ENCODE measurements at places on chromosomes 12 and 14.
A peak's percentile ranks its signal among the peaks of the same experiment; 100 is the strongest.

- no peak for DNase-seq
These were observed 6.7 kb downstream of the HOXC5 start for GRCh38 chr12:54039417-54040147.

DNA sequence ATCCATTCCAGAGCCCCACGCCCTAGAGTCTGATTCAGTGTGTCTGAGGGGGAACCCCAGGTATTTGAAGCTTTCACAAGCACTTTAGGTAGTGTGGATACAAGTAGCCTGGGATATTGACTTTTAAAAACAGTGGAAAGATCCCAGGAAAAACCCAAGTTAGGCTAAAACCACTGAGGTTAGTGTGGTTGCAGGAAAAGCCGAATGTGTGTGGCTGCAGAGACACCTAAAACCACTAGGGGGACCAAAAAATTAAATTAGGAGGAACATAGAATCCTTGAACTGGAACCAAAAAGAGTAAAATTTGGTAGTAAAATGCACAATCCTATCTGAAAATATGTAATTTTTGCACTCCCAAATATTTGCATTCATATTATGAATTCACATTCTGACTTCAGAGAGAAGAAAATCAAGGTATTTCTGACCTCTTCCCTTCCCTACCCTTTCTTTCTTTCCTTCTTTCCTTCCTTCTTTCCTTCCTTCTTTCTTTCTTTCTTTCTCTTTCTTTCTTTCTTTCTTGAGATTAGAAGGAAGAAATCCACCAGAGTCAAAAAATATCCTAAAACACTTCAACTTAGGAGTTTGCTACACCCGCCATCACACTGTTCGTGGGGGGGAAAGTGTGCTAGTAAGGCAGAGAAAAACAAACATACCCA lies 37.8 kb downstream of the SLCO1A2 start:
- no peak for DNase-seq

- DNase-seq, result no peak
These were observed 57.9 kb downstream of the MARK3 start for GRCh38 chr14:103443111-103443510.

DNA sequence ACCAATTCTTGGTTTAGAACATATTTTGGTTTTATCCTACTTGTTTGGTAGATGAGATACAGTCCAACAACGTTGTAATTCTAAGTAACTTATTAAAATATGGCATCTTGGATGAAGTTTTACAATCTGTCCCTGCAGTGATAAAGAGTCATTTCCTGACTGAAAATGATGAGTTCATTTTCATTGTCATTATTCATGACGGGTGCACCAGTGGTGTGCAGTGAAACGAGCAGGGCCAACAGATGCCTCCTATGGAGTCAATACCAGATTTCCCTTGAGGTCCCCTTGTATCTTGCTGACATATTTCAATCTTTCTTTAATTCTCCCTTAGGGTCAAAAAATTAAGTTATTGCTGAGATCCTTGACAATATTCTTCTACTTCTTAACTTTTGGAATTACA lies 438.5 kb downstream of the LRIG3 start:
- no peak for DNase-seq

DNA sequence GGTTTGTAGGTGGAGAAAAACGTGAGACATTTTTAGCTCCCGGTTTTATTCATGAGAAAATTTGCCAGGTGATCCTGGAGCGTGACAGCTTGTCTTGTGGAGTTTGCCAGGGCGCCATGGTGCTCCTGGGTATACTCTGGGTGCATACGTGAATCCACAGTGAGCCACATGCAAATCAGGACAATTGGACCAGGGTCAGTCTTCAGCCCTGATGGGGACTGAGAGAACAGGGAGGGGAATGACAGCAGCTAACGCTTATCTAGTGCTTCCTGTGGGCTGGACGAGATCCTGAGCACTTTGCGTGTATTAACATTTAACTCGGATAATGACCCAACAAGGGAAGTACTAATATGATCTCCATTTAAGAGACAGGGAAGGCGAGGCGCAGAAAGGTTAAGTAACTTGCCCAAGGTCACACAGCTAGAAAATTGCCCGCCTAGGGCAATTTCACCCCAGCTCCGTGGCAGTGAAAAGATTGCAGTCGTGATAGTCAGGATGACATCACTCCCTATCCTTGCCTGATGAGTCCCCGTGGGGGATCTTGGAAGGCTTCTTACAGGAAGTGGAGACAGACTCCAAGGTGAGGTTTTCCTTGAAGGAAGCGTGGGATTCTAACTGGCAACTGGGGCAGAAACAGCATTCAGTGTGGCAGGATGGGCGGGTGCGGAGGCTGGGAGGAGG lies 118.4 kb upstream of the NCOR2 start:
- no peak for DNase-seq

DNA sequence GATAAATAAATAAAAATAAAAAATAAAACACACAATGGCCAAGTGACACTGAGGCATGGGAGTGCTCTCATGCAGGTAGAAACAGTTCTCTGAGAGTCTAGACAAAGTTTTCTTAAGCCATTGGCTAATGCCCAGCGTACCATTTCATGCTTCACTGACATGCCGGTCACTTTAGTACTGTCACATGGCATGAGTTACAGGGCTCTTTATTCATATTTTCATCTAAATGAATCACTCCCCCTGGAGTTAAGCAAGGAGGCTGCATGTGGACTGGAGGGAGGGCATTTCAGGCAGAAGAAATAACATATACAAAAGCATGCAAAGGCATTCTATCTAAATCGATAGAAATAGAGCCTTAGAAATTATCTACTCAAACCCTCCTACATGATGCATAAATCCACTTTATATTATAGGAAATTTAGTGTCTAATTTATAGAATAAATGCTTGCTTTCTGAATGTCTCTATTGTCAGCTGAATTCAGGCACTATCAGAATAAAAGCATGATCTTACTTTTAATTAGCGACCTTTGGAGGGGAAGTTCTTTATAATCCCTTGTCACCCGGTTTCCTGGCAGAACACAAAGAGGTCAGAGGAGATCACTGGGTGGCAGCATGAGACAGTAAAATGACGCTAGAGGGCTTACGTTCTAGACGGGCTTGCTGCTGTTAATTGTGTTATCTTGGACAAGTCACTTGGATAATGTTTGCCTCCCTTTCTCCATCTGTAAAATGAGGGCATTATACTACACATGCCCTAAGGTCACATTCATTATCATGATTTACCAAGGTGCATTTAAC lies 17.5 kb downstream of the DYRK4 start:
- DNase-seq, result no peak

DNA sequence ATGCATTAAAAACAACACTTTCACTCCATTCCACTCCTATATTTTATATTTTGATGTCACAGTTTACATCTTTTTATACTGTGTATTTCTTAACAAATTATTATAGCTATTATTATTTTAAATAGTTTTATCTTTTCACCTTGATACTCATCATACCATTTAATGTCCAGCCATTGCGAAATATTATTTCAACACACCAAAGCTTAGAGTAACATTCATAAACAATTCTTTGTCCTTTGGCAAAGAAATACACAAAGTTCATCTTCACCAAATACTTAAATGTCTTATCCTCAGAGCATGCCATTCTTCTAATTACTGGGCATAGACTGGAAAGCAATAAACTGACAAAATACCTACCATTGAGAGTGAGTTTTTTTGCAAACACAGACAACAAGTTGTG lies 1963.4 kb upstream of the FLRT2 start:
- DNase-seq, result no peak

DNA sequence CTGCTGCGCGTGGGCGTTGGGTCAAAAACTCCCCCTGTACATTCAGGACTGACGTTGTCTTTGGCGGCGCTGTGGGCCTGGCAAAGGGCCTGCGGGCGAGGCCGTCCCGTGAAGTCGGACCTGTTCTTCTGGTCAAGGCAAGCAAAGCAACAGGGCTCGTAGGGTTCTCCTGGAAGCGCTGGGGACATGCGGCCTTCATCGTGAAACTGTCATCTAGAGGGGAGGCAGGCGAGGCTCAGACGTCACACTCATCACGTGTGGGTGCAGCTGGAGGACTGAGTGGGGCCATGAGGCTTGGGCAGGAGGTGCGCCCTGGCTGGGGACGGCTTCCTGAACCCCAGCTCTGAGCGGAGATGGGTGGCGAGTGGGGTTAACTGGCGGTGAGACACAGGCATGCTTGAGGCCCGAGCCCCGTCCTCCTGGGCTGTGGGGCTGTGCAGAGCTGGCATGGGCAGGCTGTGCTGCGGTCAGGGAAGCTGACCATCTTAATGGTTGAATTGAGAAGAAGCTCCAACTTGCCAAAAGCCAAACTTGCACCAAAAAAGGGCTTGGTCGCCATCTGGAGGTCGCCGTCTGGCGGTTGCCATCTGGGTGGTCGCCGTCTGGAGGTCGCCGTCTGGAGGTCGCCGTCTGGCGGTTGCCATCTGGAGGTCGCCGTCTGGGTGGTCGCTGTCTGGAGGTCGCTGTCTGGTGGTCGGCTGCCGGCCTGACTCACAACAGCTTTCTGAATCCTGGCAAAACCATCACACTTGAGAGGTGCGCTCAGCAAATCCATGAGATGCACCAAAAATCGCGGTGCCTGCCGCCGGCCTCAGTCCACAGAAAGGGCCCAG lies 66.2 kb downstream of the NOC4L start:
- no peak for DNase-seq

DNA sequence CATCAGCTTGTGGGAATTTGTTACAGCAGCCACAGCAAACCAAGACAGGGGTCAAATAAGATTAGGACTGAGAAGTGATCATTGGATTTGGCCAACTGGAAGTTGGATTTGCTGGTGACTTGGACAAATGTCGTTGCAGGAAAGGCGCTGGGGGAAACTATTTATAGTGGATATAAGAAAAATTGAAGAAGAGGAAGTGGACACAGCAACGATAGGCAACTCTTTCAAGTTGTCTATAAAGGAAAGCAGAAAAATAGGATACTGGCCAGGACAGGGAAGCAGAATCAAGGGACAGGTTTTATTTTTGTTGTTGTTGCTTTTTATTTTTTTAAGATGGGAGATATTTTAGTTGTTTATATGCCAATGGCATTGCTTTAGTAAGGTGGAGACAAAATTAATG lies 56.2 kb upstream of the RTRAF start:
- DNase-seq, result no peak

- DNase-seq, result no peak
These were observed 45.3 kb downstream of the BEGAIN start for GRCh38 chr14:100541621-100542560.

- DNase-seq, result peak; percentile 98
These were observed 33.4 kb upstream of the DEGS2 start for GRCh38 chr14:100192672-100193416.

Measured in hippocampal formation (tissue), 2 donors.